Stimulated activated CD8-positive, alpha-beta memory T cell treated with anti-CD3 and anti-CD28 coated beads, Interleukin-7, amount 100 ng/mL, for 1 hour (primary cell): ENCODE measurements at places on chromosomes 2 and 18.

GRCh38 chr2:170310876-170311502 is 133.0 kb downstream of the MYO3B start:
- no peak for DNase-seq

- no peak for DNase-seq
Measured at GRCh38 chr2:127525691-127526131, 578 bp downstream of the IWS1 start.

DNA sequence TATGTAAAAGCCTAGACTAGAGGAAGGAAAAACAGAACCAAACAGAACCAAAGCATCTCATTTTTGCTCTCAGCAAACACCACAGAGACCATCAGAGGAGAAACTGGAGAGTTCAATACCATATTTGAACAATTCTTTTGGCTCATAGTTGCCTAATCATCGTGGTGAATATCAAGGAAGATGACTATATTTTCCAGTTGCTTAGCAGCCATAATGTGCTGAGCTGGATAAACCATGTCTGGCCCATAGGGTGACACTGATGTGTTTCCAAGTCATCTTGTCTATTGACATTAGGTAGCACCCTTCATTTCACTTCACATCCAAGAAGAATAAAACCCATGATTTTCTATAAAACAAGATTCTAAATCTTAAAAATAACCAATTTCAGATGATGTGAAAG is 5.9 kb upstream of the XRCC5 start:
- DNase-seq: no peak

GRCh38 chr2:48677450-48677849 is 59.8 kb downstream of the GTF2A1L start:
- DNase-seq: no peak

DNA sequence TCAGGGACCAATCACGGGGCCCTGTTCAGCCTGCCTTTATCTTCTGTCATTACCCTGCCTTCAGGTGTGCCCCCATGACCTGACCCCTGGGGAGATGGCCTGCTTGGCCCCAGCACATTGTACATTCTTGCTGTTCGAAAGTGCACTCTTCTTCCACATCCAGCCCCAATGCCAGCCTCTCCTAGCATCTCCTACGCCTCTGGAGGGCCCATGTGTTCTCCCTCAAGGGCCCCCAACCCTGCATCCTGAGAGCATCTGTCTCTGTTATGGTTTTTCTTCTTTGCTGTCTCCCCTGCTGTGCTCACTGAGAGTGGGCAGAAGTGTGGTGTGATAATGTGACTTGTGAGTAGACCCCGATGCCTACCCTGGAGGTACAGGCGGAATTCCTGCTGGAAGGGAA is 41.5 kb upstream of the OTOS start:
- no peak for DNase-seq
